ENCODE measurements at places on chromosomes 12 and 14. TPM values are rescaled to one million over a fixed set of nuclear protein-coding genes. Genes with fewer than 3 reads are reported as not detected.

BICDL1 gene
- total RNA-seq: 10.5 TPM

FKBP3 gene
- 30.0 TPM for total RNA-seq

CHMP4A gene
- 49.2 TPM for total RNA-seq

HOXC13 gene
- not detected for total RNA-seq

SCN8A gene
- total RNA-seq: 1.1 TPM

GYS2 gene
- not detected for total RNA-seq

LRP6 gene
- total RNA-seq: 43.3 TPM

NPAS3 gene
- 0.69 TPM for total RNA-seq

SYNDIG1L gene
- 2.4 TPM for total RNA-seq

KRT77 gene
- total RNA-seq: not detected

DNA sequence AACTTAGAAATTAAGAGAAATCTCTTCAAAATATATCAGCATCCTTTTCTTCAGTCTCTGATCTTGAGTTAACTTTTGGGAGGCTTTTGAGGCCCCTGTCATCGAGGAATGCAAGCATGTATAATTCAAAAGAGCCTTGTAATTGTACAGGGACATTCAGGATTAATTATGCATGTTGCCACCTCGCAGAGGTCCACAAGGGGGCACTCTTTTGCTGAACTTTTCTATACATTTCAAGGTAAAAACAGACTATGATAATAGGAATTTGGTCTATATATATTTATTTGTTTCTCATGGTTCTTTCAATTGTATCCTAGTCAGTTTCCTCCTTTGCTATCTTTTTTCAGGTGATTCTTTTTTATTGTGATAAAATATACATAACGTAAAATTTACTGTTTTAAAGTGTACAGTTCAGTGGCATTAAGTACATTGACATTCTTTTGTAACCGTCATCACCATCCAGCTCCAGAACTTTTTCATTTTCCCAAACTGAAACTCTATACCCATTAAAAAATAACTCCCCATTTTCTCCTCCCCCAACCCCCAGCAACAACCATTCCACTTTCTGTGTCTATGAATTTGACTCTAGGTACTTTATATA, 47.0 kb upstream of the SLC2A13 start:
- H3K4me3 ChIP-seq: no peak overlapping the region
- peaks cover 13% of the 10 kb centered on the region for H3K4me1 ChIP-seq
- DNase-seq: no peak
- no peaks in the 10 kb centered on the region for H3K27me3 ChIP-seq
- no peaks in the 10 kb centered on the region for H3K36me3 ChIP-seq

DNA sequence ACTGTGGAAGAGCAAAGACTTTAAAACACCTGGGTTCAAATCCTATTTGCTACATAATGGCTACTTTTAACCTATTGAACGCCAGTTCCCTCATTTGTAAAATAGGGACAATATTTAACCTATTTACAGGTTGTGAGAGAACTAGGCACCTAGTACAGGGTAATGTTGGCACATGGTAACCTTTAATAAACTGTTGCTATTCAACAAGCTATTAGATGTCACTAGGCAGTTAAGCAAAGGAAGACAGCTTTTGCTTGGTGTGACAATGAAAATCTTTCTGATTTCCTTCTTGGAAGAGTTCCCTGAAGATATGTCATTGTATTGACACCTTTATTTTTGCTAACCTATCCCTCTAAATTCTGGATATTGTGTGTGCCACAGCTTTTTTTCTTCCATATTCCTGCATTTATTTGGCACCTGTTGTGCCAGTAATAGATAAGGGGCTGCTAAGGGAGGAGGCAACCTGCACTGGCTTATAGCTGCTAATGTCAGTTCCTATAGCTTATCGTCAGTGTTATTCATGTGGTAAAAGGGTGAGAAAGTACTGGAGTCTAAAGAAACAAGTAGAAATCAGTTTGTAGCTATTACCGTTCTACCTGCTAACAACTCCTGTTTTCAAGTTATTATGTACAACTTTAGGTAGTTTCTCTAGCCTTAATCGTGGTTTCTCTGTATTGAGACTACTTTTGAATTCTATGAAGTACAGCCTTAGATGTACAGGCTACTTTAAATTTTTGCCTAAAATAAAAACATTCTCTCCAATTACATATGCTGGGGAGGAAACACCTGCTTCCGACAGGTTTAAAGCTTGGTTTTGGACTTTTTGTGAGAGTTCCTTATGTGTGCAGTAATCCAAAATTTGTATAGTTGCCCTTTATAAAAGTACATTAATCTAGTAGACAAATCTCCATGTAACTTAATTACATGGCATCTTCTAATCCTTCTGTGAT, 24.3 kb downstream of the HIF1A start:
- H3K27me3 ChIP-seq: no peaks in the 10 kb centered on the region
- no peak overlapping the region for H3K27ac ChIP-seq
- H3K36me3 ChIP-seq: peaks cover 7% of the 10 kb centered on the region
- DNase-seq: no peak
- H3K4me1 ChIP-seq: peaks cover 35% of the 10 kb centered on the region

- H3K36me3 ChIP-seq: no peaks in the 10 kb centered on the region
- DNase-seq: no peak
- no peaks in the 10 kb centered on the region for H3K27me3 ChIP-seq
- H3K27ac ChIP-seq: no peak overlapping the region
- H3K4me3 ChIP-seq: no peak overlapping the region
- no peaks in the 10 kb centered on the region for H3K4me1 ChIP-seq
Observed at GRCh38 chr12:132443091-132443490, 46.9 kb upstream of the FBRSL1 start.

GRCh38 chr14:54697803-54698202, 130.9 kb downstream of the SAMD4A start:
- H3K4me3 ChIP-seq: no peak overlapping the region
- peaks cover 21% of the 10 kb centered on the region for H3K4me1 ChIP-seq
- H3K27me3 ChIP-seq: no peaks in the 10 kb centered on the region
- no peaks in the 10 kb centered on the region for H3K36me3 ChIP-seq

DNA sequence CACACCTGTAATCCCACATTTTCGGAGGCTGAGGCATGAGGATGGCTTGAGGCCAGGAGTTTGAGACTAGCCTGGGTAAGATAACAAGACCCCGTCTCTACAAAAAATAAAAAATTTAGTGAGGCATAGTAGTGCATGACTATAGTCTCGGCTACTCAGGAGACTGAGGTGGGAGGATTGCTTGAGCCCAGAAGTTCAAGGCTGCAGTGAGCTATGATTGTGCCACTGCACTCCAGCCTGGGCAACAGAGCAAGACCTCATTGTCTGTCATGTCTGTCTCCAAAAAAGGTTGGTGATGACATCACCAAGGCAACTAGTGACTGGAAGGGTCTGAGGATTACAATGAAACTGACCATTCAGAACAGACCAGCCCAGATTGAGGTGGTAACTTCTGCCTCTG, 83.5 kb upstream of the COCH start:
- no peak for DNase-seq
- H3K36me3 ChIP-seq: no peaks in the 10 kb centered on the region
- no peaks in the 10 kb centered on the region for H3K27me3 ChIP-seq
- H3K4me1 ChIP-seq: no peaks in the 10 kb centered on the region
- no peak overlapping the region for H3K27ac ChIP-seq

- no peak for DNase-seq
- no peaks in the 10 kb centered on the region for H3K4me1 ChIP-seq
- no peak overlapping the region for H3K4me3 ChIP-seq
- no peak overlapping the region for H3K27ac ChIP-seq
- no peaks in the 10 kb centered on the region for H3K27me3 ChIP-seq
Observed at GRCh38 chr12:32302218-32303173, 96.9 kb upstream of the FGD4 start.

DNA sequence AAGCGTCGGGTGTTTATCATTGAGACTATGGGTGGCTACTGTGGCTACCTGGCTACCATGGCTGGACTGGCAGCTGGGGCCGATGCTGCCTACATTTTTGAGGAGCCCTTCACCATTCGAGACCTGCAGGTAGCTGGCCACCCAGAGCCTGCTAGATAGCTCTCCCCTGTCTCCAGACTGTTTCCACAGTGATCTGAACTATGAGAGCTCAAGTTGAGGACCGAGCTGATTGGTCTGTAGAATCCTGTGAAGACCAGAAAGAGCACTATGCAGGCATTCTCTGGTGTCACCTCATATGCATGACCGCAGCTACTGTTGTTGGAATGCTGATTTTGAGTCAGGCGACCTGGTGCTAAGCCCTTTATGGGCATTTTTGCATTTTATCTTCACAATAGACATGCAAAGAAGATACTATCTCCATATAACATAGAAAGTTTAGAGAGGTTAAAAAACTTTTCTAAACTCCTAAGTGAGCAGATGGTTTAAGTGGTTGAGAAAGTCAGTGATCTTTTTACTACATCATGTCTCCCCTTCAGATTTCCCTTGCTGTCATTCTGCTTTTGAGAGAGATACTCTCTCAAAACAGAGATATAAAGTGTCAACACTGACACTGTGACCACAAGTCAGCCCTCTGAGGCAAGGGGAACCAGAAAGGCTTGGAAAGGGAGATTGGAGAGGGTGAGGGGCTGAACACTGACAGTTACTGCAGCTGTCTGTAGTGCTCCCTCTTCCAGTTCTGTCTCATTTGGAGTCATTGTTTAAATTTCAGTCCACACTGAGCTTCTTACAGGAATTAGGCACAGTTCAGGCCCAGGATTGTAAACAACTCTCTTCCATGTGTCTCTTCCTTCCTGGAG, 14.3 kb downstream of the ASB8 start:
- no peak overlapping the region for H3K27ac ChIP-seq
- no peak overlapping the region for H3K4me3 ChIP-seq
- H3K4me1 ChIP-seq: no peaks in the 10 kb centered on the region
- no peak for DNase-seq
- no peaks in the 10 kb centered on the region for H3K27me3 ChIP-seq

DNA sequence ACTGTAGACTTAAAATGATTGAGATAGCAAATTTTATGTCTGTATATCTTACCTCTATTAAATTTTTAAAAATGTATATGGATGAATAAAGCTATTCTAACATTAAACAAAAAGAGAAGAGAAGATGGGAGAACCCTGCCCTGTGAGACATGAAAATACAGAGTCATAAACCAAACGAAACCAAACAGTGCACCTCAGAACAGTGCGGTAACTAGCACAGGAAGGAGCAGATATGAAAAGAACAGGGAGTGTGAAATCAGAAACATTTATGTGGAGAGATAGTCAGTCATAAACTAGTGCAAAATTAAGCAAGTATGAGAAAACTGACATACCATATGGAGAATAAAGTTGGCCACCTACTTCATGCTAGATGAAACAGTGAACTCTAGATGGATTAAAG, 135.1 kb downstream of the ERC1 start:
- no peak overlapping the region for H3K27ac ChIP-seq
- DNase-seq: no peak
- H3K4me3 ChIP-seq: no peak overlapping the region

- H3K4me3 ChIP-seq: no peak overlapping the region
- no peak overlapping the region for H3K27ac ChIP-seq
- no peaks in the 10 kb centered on the region for H3K27me3 ChIP-seq
- no peaks in the 10 kb centered on the region for H3K4me1 ChIP-seq
- H3K36me3 ChIP-seq: peaks cover 4% of the 10 kb centered on the region
Observed at GRCh38 chr12:39831587-39832315, 212.1 kb upstream of the ABCD2 start.

GRCh38 chr14:72525087-72525915, 368.6 kb downstream of the DPF3 start:
- H3K27ac ChIP-seq: no peak overlapping the region
- no peak overlapping the region for H3K4me3 ChIP-seq
- DNase-seq: no peak
- H3K36me3 ChIP-seq: no peaks in the 10 kb centered on the region

GRCh38 chr12:122523280-122523679, 3.5 kb downstream of the RSRC2 start:
- H3K36me3 ChIP-seq: peaks cover 35% of the 10 kb centered on the region
- H3K27me3 ChIP-seq: no peaks in the 10 kb centered on the region
- peaks cover 36% of the 10 kb centered on the region for H3K4me1 ChIP-seq
- H3K27ac ChIP-seq: peak overlapping the region; percentile 77
- no peak for DNase-seq
- H3K4me3 ChIP-seq: peak overlapping the region; percentile 57

DNA sequence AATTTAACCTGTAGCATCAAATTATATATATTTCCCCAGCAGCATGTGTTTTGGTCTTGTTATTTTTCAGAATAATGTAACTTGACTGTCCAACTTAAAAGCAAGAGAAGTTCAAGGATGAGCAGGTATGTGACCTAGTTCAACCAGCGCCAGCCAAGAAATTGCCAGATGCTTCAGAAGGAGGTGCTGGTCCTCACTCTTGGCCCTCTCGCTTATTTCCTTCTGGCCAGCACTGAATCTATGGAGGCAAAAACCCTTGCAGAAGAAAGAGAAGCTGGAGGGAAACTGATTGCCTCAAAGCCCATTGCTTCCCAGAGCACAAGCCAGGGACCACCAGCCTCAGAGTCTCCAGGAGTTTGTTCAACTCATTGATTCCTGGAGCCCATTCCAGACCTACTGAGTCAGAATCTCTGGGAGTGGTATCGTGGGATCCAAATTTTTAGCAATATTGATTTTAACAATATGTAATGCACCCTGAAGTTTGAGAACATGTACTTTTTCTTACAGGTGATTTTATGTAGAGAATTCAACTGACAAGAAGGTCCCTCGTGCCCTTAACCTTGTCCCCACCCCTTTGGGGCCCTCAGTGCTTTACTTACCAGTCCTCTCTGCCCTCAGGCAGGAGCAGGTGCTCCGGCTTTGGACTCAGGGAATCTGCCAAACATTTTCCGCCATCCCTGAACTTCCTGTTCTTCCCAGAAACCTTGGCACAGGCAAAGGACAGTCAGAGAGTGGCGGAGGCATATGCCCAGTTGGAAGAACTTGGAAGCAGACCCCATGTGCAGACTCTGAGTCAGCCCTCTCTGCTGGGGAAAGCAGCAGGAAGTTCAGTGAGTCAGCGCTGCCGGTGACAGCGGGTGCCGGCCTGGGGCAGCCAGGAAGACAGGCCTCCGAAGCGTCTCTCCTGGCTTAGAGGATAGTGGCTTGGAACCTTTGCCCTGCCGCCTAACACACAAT, 10.4 kb downstream of the BEST3 start:
- DNase-seq: peak; percentile 75
- no peaks in the 10 kb centered on the region for H3K4me1 ChIP-seq
- H3K27ac ChIP-seq: peak overlapping the region; percentile 21
- H3K36me3 ChIP-seq: no peaks in the 10 kb centered on the region
- no peaks in the 10 kb centered on the region for H3K27me3 ChIP-seq

- no peak overlapping the region for H3K27ac ChIP-seq
- H3K4me3 ChIP-seq: no peak overlapping the region
- no peak for DNase-seq
- H3K4me1 ChIP-seq: peaks cover 44% of the 10 kb centered on the region
Observed at GRCh38 chr12:124906606-124907261, 7.7 kb downstream of the UBC start.

DNA sequence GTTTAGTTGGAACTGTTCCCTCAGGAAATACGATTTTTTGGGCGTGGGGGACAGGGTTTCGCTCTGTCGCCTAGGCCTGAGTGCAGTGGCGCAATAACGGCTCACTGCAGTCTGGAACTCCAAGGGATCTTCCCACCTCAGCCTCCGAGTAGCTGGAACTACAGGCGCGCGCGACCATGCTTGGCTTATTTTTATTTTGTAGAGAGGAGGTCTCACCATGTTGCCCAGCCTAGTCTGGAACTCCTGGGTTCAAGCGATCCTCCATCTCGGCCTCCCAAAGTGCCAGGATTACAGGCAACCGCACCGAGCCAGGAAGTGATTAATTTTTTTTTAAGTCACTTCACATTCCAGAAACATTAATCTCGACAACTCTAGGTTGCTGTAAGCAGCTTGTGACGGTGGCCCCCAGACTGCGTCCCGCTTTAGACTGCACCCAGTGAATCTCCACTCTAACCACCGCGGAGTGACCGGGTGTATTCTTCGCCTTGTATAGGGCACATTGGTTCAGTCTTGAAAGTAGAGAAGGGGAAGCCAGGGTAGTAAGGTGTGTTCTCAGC, 830 bp upstream of the MIS18BP1 start:
- H3K27me3 ChIP-seq: no peaks in the 10 kb centered on the region
- no peak for DNase-seq
- H3K4me1 ChIP-seq: peaks cover 14% of the 10 kb centered on the region
- H3K27ac ChIP-seq: peak overlapping the region; percentile 92
- H3K4me3 ChIP-seq: peak overlapping the region; percentile 52

Measured in upper lobe of left lung (tissue), 6 donors.